ENCODE measurements at places on chromosomes 4 and X. TPM values are rescaled to one million over a fixed set of nuclear protein-coding genes. Genes with fewer than 3 reads are reported as not detected.

GRCh38 chr4:89572224-89572858 is 264.6 kb downstream of the SNCA start:
- peak; percentile 57 for DNase-seq

Gene TBX22
- polyA plus RNA-seq, result 0.03 TPM

DNA sequence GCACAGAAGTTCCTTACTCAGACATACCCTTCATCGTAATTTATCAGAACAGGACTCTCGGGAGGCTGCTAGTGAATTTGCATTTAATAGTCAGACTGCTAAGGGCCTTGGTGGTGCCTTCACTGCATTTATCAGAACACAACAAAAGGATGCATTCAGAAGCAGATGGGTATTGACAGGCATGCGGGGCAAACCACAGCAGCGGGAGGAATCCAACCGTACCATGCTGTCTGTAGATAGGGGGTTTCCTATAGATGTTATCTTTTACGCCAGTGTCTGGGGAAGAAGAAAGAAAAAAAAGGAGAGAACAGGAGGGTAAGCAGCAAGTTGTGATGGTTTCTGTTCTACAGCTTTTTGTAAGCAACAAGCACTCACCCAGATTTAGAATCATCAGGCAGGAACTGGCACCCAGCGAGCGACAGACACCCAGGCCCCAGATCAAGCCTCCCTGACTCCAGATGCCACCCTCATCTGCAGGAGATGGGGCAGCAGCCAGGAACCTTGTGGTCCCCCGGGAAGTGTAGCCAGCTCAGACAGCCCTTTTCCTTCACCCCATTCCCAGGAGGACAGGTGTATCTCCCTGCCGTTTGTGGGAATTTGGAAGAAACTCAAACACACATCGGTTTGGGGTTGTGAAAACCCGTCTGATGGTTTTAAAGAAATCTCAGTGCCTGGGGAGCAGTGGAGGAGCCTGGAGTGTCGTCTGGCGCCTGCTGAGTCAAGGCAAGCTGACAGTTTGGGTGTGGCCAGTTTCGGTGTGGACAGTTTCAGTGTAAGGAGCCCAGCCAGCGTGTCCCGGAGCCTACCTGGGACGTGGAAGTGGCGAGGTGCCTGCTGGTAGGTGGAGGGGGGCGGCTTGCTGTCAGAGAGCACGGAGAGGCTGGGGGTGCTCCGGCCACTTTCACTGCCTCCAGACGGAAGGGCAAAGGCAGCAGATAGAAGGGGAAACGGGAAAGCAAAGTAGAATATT is 80.0 kb upstream of the AFAP1 start:
- DNase-seq, result peak; percentile 53

GRCh38 chr4:23305026-23305425 is 584.8 kb downstream of the PPARGC1A start:
- no peak for DNase-seq

DNA sequence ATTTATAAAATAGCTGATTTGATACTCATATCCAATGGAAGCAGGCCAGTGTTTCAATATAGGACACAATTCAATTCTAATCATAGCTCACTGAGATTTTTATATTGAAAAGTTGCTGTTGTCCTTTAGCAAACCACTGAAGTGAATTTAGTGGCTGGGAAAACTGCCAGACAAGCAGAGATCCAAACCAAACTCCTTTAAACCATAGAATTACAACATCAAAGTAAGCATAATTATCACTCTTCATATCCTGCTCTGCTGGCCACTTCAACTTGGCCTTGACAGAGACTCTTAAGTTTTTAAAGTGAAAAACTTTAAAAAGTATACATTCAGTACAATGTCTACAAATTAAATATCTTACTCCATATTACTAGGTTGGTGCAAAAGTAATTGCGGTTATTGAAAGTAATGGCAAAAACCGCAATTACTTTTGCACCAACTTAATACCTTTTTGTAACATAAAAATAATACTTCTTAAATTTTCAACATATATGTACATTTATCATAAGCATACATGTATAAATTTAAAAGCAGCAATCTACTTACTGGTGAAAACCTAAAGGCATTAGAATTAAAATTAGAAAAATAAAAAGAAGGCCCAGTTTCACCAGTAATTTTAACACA is 433.0 kb downstream of the PCDH10 start:
- no peak for DNase-seq

- DNase-seq, result no peak
Measured at GRCh38 chr4:69731241-69731640, 29.2 kb downstream of the SULT1B1 start.

DNA sequence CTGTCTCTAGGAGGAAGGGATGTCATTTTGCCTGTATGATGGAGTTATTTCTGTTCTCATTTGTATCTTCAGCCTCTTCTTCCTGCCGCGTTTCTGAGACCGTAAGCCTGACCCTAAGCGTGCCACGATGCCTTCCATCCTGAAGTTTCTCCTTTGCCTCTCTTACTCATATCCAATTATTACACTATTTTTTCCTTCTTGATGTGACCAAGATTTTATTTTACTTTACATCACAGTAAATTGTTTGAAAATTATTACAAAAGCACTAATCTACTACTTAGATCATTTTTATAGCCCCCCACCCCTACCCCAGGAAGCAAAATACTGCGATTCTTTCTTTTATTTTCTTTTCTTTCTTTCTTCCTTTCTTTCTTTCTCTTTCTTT is 95.0 kb downstream of the RAPGEF2 start:
- no peak for DNase-seq

- DNase-seq, result no peak
Measured at GRCh38 chr4:149836546-149836945, 20.9 kb upstream of the IQCM start.

Measured in large intestine (tissue), 12 donors.